ENCODE measurements at places on chromosomes 7 and 10.

DNA sequence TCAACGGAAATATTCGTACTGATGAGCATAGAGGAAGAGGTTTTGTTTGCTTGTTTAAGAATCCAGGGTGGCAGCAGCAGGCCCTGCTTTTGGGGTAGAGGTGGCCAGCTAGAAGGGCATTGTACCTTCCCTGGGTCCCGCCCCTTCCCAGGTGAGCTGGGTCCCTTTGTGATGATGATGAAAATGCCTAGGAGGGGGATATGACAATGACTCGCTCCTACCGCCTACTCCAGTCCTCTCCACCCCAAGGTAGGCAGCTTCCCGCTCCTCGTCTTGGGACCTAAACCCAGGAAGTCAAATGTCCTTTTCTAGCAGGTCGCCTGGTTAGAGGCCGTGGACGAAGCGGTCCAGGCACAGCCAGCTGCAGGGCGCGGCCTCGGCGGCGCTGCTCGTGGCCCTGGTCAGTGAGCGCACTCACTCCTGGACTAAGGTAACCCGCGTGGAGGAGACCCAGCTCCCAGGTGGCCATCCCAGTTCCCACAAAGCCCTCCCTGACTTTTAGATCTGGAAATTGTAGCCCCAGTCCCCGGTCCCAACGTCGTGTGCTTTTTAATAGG, 141.4 kb downstream of the LSMEM1 start:
- DNase-seq = no peak

GRCh38 chr7:141160246-141160860, 86.5 kb downstream of the TMEM178B start:
- DNase-seq = no peak

GRCh38 chr10:99532687-99533495, at the start of gene NKX2-3:
Gene NKX2-3, plus strand, starts transcription at chr10:99532942. Its CDS starts 190 bp downstream, at chr10:99533132.
- no peak for DNase-seq

DNA sequence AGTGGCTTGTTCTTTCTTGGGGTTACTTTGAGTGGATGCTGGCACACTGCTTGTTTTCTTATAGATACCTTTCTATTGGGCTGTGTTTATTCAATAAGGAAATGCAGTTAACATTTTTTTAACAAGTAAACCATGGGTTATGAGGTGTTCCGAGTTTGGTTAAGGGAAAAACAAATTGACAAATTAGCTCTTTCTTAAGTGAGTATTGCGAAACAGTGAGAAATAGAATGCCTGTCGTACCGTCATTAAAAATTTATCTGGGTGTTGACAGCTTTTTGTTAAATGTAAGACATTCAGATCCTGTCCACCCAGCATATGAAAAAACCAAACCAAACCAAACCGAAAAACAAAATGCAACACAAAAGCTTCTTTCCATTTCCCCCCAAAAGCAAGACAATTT, 6.2 kb downstream of the CUX1 start:
- DNase-seq = peak; percentile 38

- peak; percentile 1 for DNase-seq
These were observed 379.1 kb downstream of the ADRA2A start for GRCh38 chr10:111455776-111456426.

GRCh38 chr10:28199941-28200340, 102.9 kb downstream of the MPP7 start:
- no peak for DNase-seq

- DNase-seq = peak; percentile 35
These were observed 67.3 kb downstream of the GLCCI1 start for GRCh38 chr7:8035647-8036518.

GRCh38 chr7:143906151-143906550, 4.2 kb upstream of the TCAF1 start:
- no peak for DNase-seq

DNA sequence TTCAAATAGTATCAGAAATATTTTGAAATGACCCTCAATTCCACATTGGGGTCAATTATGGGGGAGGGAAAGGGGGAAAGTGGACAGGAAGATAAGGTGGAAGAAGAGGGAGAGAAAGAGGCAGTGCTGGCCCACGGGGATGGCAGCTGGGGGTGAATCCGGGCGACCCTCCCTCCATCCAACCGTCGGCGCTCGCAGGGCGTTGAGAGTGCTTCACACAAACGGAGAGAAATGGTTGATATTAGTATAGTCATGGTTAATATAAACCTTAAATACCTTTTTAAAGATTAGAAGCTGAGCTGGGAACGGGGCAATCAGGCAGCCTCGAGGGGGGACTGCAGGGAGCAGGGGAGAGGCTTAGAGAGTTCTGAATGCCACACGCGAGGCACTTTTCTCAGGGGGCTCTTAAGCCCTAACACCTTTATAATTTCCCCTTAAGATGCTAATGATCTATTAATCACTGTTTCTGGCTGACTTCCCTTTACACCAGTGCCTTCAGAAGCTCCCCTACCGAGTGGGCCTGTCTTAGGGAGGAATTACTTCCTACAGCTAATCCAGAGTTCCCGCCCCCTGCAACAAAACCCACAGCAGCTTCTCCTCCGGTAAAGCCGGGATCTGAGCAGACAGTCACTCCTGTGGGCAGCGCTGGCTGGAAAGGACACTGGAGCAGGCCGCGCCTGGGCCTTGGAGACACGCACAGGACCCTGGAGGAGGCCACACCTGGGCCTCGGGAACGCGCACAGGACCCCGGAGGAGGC, 39.5 kb downstream of the PRKAG2 start:
- no peak for DNase-seq

DNA sequence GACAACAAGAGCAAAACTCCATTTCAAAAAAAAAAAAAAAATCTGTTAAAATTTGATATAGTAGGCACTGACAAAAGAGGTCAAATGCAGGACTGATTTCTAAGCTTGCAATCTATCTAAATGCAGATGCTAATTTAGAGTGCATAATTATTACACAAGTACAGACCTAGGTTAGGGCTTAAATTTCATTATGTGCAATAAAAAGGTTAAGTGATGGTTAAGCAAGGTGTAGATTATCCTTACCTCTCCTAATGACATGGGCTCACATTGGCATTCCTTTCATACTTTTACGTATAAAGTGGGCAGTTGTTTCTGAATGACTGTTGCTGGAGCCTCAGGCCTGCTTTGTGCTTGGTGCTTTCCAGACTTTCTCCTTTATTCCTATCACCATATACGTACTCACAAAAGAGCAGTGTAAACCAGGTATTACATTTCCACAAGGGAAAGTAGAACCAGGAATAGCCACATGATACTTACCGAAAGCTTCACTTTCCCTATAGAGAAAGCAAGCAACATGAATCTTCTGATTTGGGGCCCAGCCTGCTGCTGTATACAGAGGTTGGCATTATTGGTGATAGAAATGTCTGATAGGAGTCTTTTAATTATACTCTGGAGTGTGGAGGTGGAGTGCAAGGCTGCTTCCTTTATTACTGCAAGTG, 2.2 kb upstream of the CHCHD1 start:
- no peak for DNase-seq
